SJSA1 (cell line): ENCODE measurements at places on chromosomes 1 and 21.

DNA sequence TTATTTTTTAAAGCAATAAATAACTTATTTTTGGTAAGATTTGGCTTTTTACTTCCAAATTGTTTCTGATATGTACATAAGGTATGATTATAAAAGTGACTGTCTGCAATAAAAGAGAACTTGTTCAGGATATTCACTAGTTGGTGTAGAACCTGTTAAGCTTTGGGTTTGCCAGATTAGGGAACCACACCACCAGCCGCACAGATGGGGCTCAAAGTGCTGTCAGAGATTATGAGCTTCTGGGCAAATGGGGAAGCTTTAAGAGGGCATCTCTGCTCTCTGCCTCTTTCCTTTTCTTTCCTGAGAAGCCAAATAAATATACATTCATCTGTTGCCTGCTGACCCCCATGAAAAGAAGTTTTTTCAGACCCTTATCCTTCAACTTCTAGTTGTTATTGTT, 25.4 kb downstream of the IVNS1ABP start:
- DNase-seq, result no peak

DNA sequence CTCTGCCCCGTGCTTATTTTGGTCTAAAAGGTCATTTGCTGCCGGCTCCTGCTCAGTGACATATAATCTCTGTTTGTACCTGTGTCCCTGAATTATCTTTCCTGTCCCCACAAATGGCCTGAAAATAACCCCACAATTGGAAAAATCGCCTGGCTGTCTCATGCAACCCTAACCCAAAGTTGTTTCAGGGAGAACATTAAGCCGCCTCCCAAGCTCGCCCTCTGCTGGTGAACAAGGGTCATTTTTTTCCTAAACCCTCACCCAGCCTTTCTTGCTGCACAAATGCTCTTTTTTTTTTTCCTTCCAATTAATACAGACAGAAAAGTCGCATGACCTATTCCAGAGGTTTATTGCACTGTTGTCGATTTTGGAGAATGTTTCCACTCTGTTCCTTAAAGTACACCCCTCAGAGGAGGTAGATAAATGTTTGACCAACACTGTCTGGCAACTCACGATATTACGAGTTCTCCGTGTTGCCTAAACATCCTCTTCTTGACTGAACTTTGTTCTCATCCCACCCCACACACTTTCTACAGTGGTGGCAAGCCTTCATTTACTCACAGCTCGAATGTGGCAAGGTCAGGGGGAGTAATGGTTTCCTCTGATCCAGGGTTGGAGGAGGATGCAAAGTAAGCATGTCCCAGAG, 148.7 kb downstream of the ZZZ3 start:
- no peak for DNase-seq

DNA sequence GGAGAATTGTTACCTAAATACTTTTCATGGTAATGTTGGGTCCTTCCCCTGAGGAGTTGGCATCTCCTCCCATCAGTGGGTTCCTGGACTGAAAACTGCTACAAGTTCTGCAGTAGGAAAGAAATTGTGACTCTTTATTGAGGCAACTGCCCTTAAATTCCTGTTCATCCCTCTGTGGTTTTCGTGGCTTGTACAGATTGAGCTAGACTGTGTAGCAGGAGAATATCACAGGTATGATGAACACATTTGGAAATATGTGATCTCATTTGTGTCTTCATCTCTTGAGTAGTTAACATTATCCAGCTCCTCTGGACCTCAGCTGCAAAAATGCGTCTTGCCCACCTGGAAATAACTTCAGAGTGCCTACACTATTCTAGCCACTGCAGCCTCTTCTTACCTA, 390.6 kb downstream of the PTPRC start:
- DNase-seq, result no peak

- no peak for DNase-seq
Observed at GRCh38 chr21:41833497-41834115, 45.5 kb downstream of the PRDM15 start.

GRCh38 chr1:246144931-246145330, 362.1 kb downstream of the SMYD3 start:
- DNase-seq, result no peak

GRCh38 chr1:15329104-15329820, 80.4 kb upstream of the EFHD2 start:
- DNase-seq, result no peak

GRCh38 chr1:183583466-183583865, 6.8 kb downstream of the NCF2 start:
- DNase-seq, result no peak

GRCh38 chr1:20301463-20302107, 10.9 kb downstream of the VWA5B1 start:
- peak; percentile 52 for DNase-seq
